ENCODE measurements at places on chromosomes 6 and 20. TPM values are rescaled to one million over a fixed set of nuclear protein-coding genes. Genes with fewer than 3 reads are reported as not detected.

MEP1A gene
- total RNA-seq: not detected

CHRNA4 gene
- total RNA-seq: not detected

DNA sequence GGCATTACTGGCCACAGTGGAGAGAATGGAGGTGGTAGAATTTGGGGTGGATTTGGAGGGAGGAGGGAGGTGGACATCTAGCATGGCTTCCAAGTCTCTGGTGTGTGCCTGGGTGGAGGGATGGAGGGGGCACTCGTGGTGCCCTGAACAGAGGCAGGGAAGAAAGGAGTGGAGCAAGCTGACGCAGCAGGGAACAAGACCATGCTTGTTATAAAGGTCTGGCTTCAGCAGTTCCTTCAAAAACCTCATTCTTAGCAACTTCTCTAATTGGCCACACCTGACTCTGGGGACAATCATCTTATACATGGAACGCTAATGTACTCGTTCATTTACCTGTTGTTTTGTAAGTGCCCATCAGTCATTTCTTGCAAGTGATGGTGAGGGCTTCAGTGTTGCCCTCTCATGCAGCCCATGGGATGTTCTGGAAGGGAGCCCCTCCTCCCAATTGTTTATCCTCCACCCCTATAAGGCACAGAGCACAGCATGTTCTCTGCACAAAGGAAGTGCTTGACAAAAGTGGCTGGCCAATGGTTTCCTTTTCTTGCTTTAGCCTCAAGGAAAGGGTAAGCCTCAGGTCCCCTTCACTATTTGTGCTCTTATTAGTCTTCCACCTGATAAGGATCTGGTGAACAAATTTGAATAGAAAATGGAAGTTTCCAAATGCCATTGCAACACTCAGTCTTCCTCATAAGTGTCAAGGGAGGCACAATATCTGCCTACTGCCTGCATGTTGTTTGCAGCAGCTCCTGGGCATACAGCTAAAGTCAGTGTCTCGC lies 39.3 kb downstream of the GFOD1 start:
- no peaks in the 10 kb centered on the region for H3K27me3 ChIP-seq
- H3K4me3 ChIP-seq: no peak overlapping the region
- peaks cover 54% of the 10 kb centered on the region for H3K4me1 ChIP-seq
- peaks cover 20% of the 10 kb centered on the region for H3K36me3 ChIP-seq
- DNase-seq: no peak

DNA sequence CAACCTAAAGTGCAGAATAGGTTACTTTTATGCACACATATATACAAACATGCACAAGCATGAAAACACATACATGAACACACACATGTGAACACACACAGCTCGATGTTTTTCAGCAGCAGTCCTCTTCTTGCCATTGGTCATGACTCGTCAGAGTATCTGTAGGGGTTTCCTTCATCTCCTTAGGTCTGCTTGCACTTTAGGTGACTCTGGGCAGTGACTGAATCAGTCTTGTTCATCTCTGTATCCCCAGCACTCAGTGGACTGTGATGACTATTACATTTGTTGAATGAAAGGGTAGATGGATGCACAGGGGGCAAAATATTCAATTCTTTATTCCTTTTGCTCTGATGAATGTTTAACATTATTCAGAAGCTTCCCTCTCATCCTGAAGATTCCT lies 26.8 kb downstream of the CBLN4 start:
- H3K36me3 ChIP-seq: no peaks in the 10 kb centered on the region
- H3K4me1 ChIP-seq: no peaks in the 10 kb centered on the region
- no peaks in the 10 kb centered on the region for H3K27me3 ChIP-seq

DNA sequence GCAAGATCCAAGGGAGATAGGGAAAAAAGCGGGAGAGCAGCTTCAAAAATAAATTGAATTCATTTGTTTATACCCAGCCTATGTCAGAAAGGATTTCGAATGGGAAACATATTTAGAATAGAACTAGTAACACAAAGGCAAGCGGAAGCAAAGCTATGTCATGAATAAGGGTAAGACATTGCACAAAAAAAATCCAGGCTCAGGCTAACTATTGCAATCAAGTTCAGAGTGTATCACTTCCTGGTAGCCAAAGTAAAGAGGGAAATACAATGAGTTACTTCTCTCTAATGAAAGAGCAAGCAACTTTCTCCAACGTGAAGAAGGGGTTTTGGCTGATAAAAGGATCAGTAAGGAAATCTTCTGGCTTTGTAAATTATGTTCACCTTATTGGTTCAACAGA lies 212.8 kb downstream of the ZMYND8 start:
- H3K36me3 ChIP-seq: no peaks in the 10 kb centered on the region
- peaks cover 6% of the 10 kb centered on the region for H3K4me1 ChIP-seq
- DNase-seq: no peak
- H3K4me3 ChIP-seq: no peak overlapping the region

- no peak overlapping the region for H3K27ac ChIP-seq
- peaks cover 33% of the 10 kb centered on the region for H3K36me3 ChIP-seq
- H3K4me3 ChIP-seq: no peak overlapping the region
- peak; percentile 44 for DNase-seq
Measured at GRCh38 chr20:25047766-25048165, 10.2 kb downstream of the ACSS1 start.
